ENCODE measurements at places on chromosomes 7 and 10. TPM values are rescaled to one million over a fixed set of nuclear protein-coding genes. Genes with fewer than 3 reads are reported as not detected.

The GLI3 gene
- 15.0 TPM for total RNA-seq

The GPC2 gene
- total RNA-seq = 0.20 TPM

The MCM10 gene
- total RNA-seq = 5.9 TPM

The CCSER2 gene
- 43.4 TPM for total RNA-seq

The MYOZ1 gene
- total RNA-seq = 0.44 TPM

The CUBN gene
- 0.12 TPM for total RNA-seq

The NRG3 gene
- not detected for total RNA-seq

The HYAL4 gene
- total RNA-seq = not detected

The TRIM50 gene
- not detected for total RNA-seq

The TMEM176A gene
- 2.6 TPM for total RNA-seq

The GIMAP5 gene
- 1.4 TPM for total RNA-seq

The DLX5 gene
- total RNA-seq = 3.5 TPM

DNA sequence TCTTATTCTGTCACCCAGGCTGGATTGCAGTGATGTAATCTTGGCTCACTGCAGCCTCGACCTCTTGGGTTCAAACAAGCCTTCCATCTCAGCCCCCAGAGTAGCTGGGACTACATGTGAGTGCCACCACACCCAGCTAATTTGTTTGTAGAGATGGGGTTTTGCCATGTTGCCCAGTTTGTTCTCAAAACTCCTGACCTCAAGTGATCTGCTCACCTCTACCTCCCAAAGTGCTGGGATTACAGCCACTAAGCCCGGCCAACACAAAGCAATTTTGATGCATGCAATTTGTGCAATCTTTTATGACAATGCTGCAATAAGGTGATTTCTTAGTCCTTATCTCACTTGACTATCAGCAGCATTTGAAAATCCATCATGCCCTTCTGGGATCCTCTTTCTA is 333.1 kb downstream of the FRMD4A start:
- no peak for ATAC-seq

DNA sequence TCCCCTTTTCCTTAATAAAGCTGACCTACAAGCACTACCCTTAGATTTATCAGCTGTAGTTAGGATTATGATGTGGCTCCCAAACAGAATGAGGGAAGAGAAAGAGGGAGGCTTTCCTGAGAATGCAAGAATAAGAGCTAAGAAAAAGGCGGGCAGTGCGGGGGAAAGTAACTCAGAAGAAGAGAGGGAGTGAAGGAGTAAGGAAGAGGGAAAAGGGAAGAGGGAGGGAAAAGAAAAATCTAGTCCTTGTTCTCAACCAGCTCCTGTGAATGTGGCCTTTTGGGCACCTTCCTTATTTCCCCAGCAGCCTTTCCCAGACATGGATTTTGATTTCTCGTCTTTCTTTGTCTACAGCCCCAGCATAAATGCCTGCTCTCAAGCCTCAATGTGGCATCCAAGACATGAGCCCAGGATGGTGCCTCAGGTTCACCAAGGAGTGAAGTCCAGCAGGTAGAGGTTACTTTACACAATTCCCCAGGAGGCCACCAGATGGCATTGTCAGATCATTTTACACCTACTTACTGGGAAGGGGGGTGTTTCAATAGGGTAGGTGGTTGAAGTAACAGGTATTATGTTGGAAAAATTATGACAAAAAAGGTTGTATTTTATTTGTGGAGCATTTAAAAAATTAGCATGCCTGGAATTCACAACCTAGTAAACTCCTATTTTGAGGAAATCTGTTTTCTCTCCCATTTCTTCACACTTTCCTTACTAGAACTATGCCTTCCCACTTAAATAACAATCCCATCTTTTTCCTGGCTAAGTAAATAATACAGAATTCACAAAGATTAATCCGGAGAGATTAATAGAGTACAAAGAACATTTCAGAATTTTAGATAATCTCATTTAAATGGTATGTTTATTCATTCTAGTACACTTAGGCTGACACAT is 106.5 kb downstream of the HTR7 start:
- peak; percentile 61 for ATAC-seq

GRCh38 chr10:17375936-17376584 is 78.3 kb downstream of the ST8SIA6 start:
- ATAC-seq = no peak

DNA sequence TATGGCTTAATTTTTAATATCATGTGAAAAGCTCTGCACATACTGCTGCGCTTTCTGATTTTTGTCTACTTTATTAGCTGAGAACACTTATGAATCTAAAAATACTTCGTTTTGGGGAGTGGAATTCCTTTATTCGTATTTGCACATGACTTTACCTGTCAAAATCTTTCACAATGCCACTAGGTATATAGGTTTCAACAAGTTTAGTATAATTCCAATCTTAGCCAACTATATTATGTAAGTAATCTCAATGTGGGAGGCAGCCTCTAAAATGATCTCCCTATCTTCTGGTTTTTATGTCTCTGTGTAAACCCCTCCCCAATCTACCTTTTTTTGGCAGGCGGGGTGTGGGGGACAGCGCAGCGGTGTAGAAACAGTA is 55.3 kb downstream of the PARD3 start:
- peak; percentile 26 for ATAC-seq

DNA sequence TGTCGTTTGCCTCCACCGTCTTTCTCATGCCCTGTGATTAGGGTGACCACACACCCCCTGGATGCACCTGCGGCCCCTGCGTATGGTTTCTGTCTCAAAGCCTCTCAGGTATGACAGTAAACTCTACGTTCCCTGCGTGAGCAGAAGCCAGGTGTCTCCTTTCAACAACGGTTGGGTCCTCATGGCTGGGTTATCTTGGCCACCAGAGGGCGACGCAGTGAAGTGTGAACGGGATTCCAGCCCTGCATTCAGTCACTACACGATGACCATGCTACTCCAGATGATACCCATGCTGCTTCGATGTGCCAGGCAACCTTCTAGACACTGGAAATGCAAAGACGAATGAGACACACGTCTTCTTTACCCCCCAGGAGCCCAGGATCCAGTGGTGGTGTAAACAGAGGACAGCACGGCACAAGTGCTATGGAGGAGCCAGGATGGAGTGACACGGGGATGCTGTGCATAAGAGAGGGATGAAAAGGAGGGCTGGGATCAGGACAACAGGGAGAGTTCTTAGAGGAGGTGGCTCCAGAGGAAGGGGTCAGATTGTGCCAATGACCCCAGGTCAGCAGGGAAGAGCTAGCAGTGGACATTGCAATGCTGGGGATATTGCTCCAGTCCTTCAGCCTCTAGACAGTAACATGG is 228.1 kb upstream of the PFKP start:
- no peak for ATAC-seq

DNA sequence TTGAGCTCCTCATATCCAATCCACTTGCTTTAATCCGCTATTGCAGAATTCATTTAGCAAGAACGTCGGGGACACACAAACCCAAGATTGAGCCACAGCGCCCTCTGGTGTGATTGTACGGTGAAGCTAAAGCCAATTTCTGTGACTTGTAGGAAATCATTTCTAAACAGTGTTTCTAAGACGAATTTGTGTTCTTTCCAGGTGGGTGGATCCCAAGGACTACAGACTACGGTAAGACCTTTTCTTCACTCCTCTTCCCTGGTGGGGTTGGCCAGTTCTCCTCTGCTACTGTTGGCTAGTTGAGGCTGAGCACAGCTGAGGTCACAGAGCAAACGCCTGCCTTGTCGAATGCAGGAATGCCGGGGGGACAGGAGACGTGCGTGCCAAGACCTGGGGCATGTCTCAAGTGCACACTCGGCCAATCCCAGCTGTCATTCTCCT is 5.2 kb downstream of the DMBT1 start:
- ATAC-seq = peak; percentile 57

- no peak for ATAC-seq
These were observed 63.6 kb upstream of the NKX6-2 start for GRCh38 chr10:132849546-132850031.

GRCh38 chr7:37304921-37305320 is 143.7 kb downstream of the ELMO1 start:
- ATAC-seq = no peak

GRCh38 chr10:43355749-43356371 is 15.6 kb upstream of the FXYD4 start:
- peak; percentile 82 for ATAC-seq

DNA sequence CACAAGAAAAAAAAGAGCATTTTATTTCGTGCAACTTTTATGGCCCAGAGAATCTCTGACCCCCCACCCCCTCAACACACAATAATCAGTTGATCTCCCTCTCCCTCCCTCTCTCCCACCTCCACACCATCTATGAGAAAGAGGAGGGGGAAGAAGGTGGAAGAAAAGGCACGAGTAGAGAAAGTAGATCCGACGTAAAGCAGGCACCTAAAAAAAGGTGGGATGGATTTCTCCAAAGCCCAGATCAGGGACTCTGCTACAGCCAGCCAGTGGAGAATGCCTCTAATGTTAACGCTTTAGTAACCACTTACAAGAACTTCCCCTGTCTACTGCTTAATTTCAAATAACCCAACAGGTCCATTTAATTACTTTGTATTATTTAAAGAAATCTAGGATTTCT is 24.4 kb downstream of the KMT2C start:
- ATAC-seq = no peak

DNA sequence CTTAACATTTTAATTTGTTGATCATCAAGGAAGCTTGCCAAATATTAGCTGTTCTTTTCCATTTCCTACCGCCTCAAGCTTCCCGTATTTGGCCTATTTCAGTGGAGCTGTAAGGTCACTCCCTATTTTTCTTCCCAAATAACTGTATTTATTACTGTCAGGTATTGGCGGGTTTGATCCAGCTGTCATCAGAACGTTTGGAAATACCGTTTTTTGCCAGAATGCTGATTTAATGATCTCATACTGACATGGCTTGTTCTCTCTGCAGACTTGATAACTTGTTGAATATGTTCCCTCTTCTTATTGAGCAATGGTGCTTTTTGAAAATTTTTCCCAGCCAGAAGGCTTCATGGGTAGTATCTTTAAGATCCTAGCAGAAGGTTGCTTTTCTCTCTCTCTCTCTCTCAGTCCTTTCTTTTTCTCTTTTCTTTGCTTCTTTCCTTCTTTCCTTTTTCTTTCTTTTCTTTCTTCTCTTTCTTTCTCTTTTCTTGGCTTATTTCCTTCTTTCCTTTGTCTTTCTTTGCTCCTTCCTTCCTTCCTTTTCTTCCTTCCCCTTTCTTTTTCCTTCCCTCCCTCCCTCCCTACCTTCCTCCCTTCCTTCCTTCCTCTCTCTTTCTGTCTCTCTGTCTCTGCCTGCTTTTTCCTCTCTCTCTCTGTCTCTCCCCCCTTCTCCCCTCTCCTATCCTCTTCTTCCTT is 42.1 kb downstream of the CUX1 start:
- no peak for ATAC-seq

DNA sequence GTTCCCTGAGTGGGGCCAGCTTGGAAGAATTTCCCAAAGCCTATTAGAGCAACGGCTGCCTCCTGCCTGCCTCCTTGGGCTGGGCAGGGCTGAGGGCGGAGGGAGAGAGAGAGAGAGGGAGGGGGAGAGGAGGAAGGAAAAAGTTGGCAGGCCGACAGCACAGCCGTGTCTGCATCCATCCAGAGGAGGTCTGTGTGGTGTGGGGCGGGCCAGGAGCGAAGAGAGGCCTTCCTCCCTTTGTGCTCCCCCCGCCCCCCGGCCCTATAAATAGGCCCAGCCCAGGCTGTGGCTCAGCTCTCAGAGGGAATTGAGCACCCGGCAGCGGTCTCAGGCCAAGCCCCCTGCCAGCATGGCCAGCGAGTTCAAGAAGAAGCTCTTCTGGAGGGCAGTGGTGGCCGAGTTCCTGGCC is at the start of gene AQP1:
Gene AQP1 (plus strand): TSS at position 293 of the 409 bp plus-strand sequence. CDS start 57 bp downstream, at position 350.
- ATAC-seq = peak; percentile 38

DNA sequence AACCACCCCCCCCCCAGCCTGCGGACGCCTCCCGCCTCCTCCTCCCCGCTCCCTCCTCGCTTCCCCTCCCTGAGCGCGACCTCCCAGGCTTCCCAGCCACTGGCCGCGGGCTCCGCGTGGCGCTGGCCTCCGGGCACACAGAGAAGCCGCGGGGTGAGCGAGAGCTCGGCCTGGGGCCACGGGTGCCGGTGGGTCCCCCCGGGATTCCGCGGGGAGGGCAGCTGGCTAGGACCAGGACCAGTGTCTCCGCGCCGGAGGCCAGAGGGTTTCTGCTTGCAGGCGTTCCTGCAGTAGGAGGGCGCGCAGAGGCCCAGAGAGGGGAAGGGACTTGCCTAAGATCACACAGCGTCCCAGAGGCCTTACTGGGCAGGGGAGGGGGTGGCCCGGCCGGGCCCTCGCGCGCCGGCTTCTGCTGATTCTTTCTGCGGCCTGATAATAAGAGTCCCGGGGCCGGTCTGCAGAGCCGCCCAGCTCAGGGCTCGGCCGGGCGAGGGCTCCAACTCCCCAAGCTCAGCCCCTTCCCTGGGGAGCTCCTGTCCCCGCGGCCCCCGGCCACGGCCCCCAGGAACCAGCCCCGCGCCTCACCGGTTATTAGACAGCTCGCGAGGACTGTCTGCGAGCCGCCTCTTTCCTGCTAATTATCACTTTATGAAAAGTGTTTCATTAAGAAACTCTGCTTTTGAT is 10.1 kb downstream of the UNCX start:
- no peak for ATAC-seq

- peak; percentile 65 for ATAC-seq
These were observed at the start of gene PRRT4 for GRCh38 chr7:128361411-128362379. Gene PRRT4, minus strand, starts transcription at chr7:128361690.

DNA sequence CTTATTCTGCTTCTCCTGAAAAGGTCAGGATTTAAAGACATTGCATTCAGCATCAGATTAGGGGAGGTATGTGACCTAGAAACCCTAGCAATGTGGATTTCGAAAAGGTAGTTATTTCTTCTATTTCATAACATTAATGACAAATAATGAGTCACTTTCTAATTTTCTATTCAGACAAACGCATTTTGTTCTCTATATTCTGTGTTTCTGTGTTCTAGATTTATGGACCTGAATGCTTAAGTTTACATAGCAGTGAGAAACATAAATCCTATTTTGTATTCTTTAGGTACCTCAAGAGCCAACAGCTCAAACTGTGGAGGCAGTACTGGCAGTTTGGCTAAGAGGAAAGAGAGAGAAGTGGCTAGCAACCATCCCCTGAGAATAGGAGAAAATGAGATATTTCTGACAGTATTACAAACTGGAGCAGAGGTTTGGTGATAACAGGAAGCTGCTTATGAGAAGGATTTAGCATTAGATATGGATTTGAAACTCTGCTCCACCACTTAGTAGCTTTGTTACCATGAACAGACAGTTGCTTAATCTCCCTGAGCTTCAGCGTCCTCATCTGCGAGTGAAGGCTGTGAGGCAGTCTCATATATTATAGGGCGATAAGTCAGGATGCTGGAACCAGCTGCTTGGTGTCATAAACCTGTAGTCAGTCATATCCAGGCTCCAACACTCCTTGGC is 28.2 kb downstream of the CDK14 start:
- no peak for ATAC-seq
